PC-3 (cell line): ENCODE measurements at places on chromosomes 4 and X.

DNA sequence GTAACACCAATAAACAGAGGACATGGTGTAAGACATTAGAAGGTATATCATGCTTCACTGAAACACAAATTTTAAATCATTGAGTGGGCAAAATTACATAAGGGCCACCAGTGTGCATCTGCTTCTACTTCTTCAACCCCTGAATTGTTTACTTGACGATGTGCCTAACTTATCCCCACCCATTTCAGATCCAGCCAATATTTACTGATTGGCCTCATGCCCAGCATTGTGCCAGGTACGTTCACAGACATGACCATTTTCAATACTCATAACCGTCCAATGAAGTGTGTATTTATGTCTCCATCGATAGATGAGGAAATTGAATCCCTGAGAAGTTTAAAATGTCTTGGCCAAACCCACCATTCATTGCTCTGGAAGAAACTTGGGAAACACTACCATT, 208.3 kb upstream of the MID1 start:
- H3K36me3 ChIP-seq, result no peaks in the 10 kb centered on the region
- peak; percentile 30 for DNase-seq
- H3K4me1 ChIP-seq, result peaks cover 9% of the 10 kb centered on the region; the same call in 1 of the 2 replicates
- no peak overlapping the region for H3K4me3 ChIP-seq

DNA sequence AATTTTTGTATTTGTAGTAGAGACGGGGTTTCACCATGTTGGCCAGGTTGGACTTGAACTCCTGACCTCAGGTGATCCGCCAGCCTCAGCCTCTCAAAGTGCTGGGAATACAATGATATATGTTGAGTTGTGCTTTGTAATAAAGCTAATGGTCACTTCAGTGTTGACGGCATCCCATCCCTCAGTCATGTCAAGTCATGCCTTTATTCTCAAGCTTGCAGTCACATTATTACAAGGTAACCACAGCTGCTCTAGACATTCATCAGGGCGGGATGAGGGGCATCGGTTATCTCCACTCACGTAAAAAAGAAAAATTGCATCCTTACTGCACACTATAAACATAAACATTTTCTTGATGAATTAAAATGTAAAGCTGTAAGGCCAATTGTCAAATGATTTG, 12.8 kb upstream of the FAT1 start:
- no peak for DNase-seq
- H3K36me3 ChIP-seq, result no peaks in the 10 kb centered on the region
- H3K27me3 ChIP-seq, result no peaks in the 10 kb centered on the region
- 0 out of 2 replicates have a peak overlapping the region, but pooled peaks have one; percentile 25 for H3K27ac ChIP-seq

DNA sequence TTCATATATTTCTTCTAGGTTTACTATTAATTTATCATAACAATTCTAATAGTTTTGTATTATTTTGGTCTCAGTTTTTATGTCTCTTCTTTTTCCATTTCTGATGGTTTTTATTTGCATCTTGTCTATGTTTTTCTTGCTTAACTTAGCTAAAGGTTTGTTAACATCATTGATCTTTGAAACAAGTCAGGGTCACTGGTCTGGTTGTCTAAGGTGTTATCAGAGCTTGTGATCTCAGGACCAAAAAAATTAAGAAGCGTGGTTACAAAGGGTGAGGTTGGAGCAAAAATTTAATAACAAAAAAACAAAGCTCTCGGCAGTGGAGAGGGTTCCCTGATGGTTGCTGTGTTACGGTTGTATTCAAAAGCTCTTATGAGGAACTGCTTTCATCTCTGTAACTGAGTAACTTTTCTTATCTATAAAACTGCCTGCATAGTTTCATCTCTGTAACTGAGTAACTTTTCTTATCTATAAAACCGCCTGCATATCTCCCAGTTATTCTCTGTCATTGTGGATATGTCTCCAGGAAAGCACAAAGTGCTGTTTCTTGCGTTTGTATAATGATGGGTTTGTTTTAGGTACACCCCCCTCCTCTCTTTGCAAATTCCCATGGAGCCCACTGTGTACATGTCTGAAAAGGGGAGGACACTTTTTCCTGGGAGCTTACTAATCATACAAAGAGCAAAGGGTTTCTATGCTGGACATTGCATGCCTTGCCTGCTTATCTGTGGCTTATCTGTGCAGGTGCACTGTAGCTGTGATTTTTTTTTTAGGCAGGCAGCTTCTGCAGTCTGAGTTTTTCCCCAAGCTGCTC, 62.4 kb upstream of the UGT2B15 start:
- H3K27ac ChIP-seq, result no peak overlapping the region
- DNase-seq, result no peak
- H3K4me3 ChIP-seq, result no peak overlapping the region
- no peaks in the 10 kb centered on the region for H3K27me3 ChIP-seq
- H3K4me1 ChIP-seq, result no peaks in the 10 kb centered on the region

DNA sequence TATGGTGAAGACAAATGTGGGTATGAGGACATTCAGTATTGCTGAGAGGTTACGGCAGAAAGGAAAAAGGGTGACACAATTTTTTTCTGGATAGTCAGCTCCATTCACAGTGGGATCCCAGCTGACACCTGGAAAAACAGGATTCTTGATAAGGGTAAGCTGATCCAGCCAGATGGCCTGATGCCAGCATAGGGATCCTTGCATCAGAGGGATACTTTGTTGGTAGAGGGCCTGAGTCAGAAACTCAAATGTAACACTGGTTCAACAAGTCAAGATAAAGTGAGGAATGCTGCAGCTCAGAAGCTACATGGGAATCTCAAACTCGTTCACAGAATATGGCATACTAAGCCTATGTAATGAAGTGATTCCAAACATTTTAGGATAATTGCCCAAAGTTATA, 726.7 kb downstream of the C4orf33 start:
- H3K36me3 ChIP-seq, result no peaks in the 10 kb centered on the region
- H3K27me3 ChIP-seq, result no peaks in the 10 kb centered on the region
- no peak overlapping the region for H3K4me3 ChIP-seq
- H3K27ac ChIP-seq, result no peak overlapping the region
- DNase-seq, result peak; percentile 73

- no peaks in the 10 kb centered on the region for H3K27me3 ChIP-seq
- no peak overlapping the region for H3K4me3 ChIP-seq
Measured at GRCh38 chr4:123743848-123744247, 347.3 kb downstream of the SPRY1 start.

DNA sequence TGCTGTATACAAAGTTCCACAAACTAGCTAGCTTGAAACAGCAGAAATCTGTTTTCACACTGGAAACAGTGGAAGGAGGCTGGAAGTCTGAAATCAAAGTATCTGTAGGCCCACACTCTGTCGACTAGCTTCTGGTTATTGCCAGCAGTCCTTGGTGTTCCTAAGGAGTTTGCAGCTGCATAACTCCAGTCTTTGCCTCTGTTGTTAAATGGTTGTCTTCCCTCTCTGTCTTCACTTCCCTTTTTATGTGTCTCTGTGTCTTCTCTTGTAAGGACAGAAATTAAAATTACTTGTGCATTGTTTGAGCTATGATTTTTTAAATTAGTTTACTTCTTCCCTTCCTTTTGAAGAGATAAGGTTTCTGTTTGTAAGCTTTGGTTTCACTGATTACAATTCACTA, 8.2 kb downstream of the MTHFD2L start:
- H3K4me1 ChIP-seq, result peaks cover 16% of the 10 kb centered on the region
- no peak overlapping the region for H3K4me3 ChIP-seq
- H3K36me3 ChIP-seq, result peaks cover 28% of the 10 kb centered on the region

DNA sequence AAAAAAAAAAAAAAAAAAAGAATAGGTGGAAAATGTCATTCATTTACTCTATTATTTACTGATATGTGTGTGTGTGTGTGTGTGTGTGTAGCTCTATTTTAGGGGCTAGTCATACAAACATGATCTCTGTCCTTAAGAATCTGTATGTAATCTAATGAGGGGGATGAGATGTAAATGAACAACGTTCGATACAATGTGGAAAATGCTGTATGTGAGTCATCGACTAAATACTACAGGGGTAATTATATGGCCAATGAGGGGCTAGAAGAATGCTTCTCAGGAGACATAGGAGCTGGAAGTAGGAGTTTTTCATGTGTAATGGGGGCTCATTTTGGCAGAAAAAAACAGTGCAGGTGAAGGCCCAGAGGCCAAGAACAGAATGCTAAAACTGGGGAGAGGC, 41.9 kb downstream of the LEF1 start:
- no peaks in the 10 kb centered on the region for H3K27me3 ChIP-seq
- no peak for DNase-seq
- no peak overlapping the region for H3K4me3 ChIP-seq
- H3K4me1 ChIP-seq, result no peaks in the 10 kb centered on the region

- H3K36me3 ChIP-seq, result no peaks in the 10 kb centered on the region
- no peak overlapping the region for H3K4me3 ChIP-seq
- peak; percentile 4 for DNase-seq
- H3K27ac ChIP-seq, result no peak overlapping the region
- no peaks in the 10 kb centered on the region for H3K27me3 ChIP-seq
Measured at GRCh38 chr4:173794662-173795061, 264.6 kb upstream of the HAND2 start.

DNA sequence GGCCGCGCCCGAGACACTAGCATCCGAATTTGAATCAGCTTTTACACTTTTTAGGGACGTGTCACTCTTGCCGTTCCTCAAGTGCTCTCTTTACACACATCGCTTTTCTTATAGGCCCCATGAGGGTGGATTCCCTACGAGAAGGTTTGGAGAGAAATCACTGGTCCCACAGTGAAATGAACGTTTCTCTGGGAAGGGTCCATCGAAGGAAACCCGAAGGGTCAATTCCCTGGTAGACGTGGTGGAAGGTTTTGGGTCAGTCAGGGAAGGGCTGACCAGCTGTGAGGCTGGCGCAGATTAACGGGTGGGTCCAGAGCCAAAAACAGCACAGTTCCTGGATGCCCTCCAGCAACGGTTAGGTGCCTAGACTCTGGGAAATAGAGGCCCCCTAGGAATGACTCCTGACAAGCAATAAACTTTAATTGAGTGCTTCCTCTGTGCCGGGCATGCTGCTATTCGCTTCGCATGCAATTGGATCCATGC, 35.9 kb downstream of the ETDC start:
- no peak overlapping the region; the same call in 1 of the 2 replicates for H3K27ac ChIP-seq
- H3K4me3 ChIP-seq, result peak overlapping the region; percentile 94
- H3K27me3 ChIP-seq, result no peaks in the 10 kb centered on the region

GRCh38 chr4:154589296-154590197, 995 bp downstream of the FGA start:
- H3K27me3 ChIP-seq, result no peaks in the 10 kb centered on the region
- no peaks in the 10 kb centered on the region for H3K36me3 ChIP-seq
- H3K27ac ChIP-seq, result no peak overlapping the region
- no peak overlapping the region for H3K4me3 ChIP-seq
- DNase-seq, result no peak
- H3K4me1 ChIP-seq, result no peaks in the 10 kb centered on the region

- no peak overlapping the region for H3K4me3 ChIP-seq
- H3K27me3 ChIP-seq, result no peaks in the 10 kb centered on the region
- H3K4me1 ChIP-seq, result no peaks in the 10 kb centered on the region
- H3K27ac ChIP-seq, result no peak overlapping the region
- DNase-seq, result peak; percentile 3
Measured at GRCh38 chrX:26918631-26919030, 544.5 kb downstream of the PPP4R3C start.

- no peak overlapping the region for H3K4me3 ChIP-seq
- no peaks in the 10 kb centered on the region for H3K36me3 ChIP-seq
- DNase-seq, result no peak
Measured at GRCh38 chr4:153403726-153404125, 59.2 kb downstream of the MND1 start.

- H3K4me3 ChIP-seq, result no peak overlapping the region
- no peak overlapping the region for H3K27ac ChIP-seq
- H3K27me3 ChIP-seq, result no peaks in the 10 kb centered on the region
- no peaks in the 10 kb centered on the region for H3K4me1 ChIP-seq
- no peak for DNase-seq
Measured at GRCh38 chr4:108527723-108528122, 92.7 kb upstream of the RPL34 start.

- no peaks in the 10 kb centered on the region for H3K36me3 ChIP-seq
- no peak overlapping the region for H3K27ac ChIP-seq
- H3K4me1 ChIP-seq, result no peaks in the 10 kb centered on the region
- H3K4me3 ChIP-seq, result no peak overlapping the region
Measured at GRCh38 chrX:132933170-132933569, 25.3 kb downstream of the HS6ST2 start.

- DNase-seq, result no peak
- H3K36me3 ChIP-seq, result no peaks in the 10 kb centered on the region
- H3K27ac ChIP-seq, result no peak overlapping the region
Measured at GRCh38 chr4:4853921-4854648, 5.4 kb upstream of the MSX1 start.

- no peaks in the 10 kb centered on the region; the same call in 1 of the 2 replicates for H3K36me3 ChIP-seq
- no peak for DNase-seq
- H3K4me1 ChIP-seq, result no peaks in the 10 kb centered on the region
- H3K4me3 ChIP-seq, result no peak overlapping the region
Measured at GRCh38 chrX:1398431-1399340, 6.8 kb upstream of the SLC25A6 start.
